Bronchial epithelial cell (primary cell): ENCODE measurements at places on chromosomes 7 and 10. TPM values are rescaled to one million over a fixed set of nuclear protein-coding genes. Genes with fewer than 3 reads are reported as not detected.

DNA sequence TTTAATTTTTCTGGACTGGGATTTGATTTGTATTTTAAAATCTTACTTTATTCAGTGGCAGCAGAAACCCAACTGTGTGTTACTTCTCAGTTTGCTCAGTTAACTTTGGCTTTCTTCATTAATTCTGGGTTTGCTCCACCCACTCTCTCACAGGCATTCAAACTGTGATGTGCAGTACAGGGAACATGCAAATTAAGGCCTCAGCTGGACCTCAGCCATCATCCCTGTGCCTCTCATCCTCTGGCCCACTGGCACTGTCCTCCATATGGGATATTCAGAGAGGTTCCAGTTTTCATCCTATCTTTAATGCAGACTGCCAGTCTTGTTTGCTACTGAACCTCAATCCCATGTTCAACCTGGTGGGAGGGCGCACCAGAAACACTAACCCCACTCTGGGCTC lies 743.4 kb upstream of the IGFBP3 start:
- DNase-seq, result no peak

DNA sequence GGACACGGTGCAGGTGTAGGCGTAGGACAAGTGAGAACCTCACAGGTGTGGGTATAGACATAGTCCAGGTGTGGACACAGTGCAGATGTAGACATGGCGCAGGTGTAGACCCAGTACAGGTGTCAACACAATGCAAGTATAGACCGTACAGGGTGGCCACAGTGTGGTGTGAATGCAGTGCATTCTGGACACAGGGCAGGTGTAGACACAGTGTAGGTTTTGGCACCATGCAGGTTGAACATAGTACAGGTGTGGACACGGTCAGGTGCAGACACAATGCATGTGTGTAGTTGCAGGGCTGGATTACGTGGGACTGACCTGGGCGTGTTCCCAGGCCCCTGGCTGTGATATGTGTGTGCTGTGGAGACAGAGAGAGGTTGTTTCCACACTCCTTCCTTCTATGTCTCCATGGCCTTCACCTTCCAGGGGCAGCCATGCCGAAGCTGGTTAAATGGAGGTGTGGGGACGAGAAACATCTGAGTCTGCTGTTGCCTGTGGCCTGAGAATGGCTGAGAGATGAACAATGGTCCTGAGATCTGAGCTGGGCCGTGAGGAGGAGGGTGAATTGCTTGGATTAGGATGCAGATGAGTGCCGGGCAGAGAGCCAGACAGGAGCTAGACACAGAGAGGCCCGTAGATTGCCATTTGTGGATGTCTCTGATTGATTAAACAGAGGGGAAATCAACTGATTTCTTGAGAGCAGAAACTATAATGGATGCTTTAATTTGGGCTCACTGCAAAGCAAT lies 343.9 kb upstream of the SHH start:
- DNase-seq, result no peak

DNA sequence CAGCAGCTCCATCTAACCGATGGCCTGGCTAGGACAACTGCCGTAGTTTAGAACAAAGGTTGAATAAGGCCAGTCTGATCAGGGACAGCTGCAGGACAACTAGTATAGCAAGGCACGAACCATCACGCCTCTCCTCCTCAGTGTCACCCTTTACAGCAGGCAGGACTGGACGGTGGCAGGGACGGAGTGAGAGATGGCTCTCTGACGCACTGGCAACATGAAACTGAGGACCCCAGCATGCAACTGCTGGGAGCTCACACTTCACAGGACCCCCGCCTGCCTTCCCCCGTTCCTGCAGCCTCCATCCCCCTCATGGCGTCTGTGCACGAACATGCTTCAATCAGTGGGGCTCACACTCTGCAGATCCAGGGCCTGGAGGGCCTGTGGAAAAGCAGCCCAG lies 53.7 kb downstream of the ZRANB1 start:
- no peak for DNase-seq

DNA sequence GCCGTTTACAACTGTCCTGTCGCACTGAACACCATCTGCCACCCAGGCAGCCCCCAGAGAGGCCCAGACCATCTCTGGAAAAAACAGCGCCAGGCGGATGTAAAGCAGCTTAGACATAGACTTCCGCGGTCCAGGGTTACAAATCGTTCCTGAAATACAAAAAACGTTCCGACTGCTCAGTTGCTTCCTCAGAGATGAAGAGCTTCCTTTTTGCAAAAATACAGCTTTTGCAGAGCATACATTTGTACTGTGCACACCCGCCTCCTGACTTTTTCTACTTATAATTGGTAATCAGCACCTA lies 11.4 kb downstream of the DAGLB start:
- no peak for DNase-seq

DNA sequence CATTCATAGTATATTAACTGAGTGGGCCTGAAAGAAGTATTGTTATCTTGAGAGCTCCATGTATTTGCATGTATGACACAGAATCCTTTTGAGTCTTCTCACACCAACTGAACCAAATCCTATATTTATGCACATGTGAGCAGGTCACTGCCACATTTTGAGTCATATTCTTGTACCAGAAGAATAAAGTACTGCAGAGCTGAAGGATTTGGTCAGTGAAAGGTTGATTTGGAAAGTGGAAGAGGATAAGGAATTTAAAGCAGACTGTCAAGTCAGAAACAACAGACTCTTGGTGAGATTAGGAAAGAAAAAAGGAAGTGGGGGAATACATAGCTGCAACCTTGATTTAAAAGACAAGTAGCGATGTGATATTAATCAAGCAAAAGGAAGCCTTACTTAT lies 121.8 kb downstream of the ARID5B start:
- DNase-seq, result no peak

The GSTO2 gene
- total RNA-seq, result 24.7 and 29.2 TPM in 2 replicates
